ENCODE measurements at places on chromosomes 4 and X. TPM values are rescaled to one million over a fixed set of nuclear protein-coding genes. Genes with fewer than 3 reads are reported as not detected.

DNA sequence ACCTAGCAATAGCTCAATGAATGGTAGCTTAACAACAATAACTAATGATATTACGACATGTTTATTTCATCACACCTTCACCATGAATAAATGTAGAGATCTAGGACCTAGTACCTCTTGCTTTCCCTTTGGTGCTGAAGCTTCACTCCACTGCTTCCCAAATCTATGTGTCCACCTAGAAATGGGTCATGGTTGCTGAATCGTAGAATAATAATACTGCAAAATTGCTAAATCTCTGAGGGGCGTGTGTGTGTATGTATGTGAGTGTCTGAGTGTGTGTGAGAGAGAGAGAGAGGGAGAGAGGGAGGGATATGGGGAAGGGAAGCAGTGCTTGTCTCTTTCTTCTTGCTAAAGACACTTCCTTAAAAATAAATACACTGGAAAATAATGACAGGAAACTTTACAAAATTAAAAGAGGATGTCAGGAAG lies 109.3 kb upstream of the BMP2K start:
- H3K27me3 ChIP-seq = no peaks in the 10 kb centered on the region
- no peaks in the 10 kb centered on the region for H3K36me3 ChIP-seq
- H3K4me1 ChIP-seq = peaks cover 45% of the 10 kb centered on the region
- DNase-seq = peak; percentile 44
- H3K27ac ChIP-seq = peak overlapping the region; percentile 35
- no peak overlapping the region for H3K4me3 ChIP-seq

DNA sequence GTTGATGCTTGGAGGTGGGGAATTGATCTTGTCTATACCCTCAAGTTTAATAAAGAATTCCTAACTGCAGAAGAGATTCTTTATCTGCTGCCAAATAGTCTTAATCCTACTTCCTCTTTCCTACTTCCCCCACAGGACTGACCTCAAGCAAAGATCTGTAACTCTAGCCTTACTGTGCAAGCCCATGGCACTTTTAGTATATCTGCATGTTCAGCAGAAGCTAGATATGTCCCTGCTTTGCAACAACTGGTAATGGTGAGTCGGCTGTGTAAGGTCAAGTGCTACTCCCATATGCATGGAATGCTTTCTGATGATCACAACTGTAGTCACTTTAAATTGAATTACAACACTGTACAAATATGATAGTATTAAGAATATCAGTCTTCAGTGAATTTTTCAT lies 26.3 kb upstream of the PDS5A start:
- no peaks in the 10 kb centered on the region for H3K4me1 ChIP-seq
- no peak for DNase-seq
- no peaks in the 10 kb centered on the region for H3K36me3 ChIP-seq
- no peak overlapping the region for H3K27ac ChIP-seq

DNA sequence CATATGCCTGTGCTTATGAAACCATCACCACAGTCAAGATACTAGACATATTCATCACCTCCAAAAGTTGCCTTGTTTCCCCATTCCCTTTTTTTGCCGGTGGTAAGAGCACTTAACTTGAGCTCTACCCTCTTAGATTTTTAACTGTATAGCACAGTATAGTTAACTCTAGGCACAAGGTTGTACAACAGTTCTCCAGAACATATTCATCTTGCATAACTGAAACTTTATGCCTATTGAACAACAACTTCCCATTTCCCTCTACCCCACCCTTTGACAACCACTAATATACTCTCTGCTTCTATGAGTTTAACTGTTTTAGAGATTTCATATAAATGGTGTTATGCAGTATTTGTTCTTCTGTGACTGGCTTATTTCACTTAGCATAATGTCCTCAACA lies 119.3 kb downstream of the ASB9 start:
- no peaks in the 10 kb centered on the region for H3K36me3 ChIP-seq
- H3K27me3 ChIP-seq = no peaks in the 10 kb centered on the region
- no peak for DNase-seq

GRCh38 chr4:27272217-27272616 lies 411.6 kb downstream of the STIM2 start:
- no peaks in the 10 kb centered on the region for H3K4me1 ChIP-seq
- H3K4me3 ChIP-seq = no peak overlapping the region
- no peaks in the 10 kb centered on the region for H3K27me3 ChIP-seq
- no peak overlapping the region for H3K27ac ChIP-seq
- H3K36me3 ChIP-seq = no peaks in the 10 kb centered on the region
- DNase-seq = no peak

DNA sequence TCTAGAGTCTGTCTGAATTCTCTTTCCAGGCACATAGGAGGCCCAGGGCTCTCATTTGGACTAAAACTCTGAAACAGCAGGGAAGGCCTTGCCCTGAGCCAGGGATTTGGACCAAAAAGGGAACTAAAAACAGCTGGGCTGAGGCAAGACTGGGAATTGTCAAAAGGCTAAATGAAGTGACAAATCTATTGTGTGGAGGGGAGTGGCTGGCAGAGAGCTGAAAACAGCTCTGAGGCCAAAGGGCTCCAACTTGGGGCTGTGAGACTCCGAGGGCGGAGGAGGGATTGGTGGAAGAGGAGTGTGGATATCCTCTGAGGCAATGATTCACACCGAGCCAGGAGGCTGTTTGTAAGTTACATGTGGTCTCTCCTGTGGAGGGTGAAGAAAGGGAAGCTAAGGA lies 63.2 kb downstream of the PHEX start:
- no peak overlapping the region for H3K4me3 ChIP-seq
- no peaks in the 10 kb centered on the region for H3K27me3 ChIP-seq
- H3K27ac ChIP-seq = no peak overlapping the region
- peaks cover 7% of the 10 kb centered on the region for H3K4me1 ChIP-seq
- peak; percentile 37 for DNase-seq

GRCh38 chrX:133215747-133216146 lies 2.4 kb downstream of the TFDP3 start:
- H3K4me3 ChIP-seq = no peak overlapping the region
- no peak for DNase-seq
- no peaks in the 10 kb centered on the region for H3K4me1 ChIP-seq

DNA sequence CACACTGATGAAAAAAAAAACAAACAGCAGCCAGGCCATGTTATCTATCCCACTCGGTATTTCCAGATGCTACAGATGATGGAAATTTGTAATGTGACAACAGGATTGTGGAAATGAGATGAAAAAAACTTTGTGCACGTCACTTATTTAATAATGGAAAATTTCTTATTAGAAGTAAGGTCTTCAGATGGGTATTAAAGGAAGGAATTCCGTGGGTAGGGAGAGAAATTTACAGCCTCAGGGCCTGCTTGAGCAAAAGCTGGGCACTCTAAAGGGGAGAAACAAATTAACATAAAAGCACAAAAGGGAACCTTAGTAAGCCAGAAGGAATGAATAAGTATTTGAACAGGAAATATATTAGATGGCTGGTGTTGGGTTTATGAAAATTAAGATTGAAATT lies 4.2 kb upstream of the PKD2 start:
- H3K4me3 ChIP-seq = no peak overlapping the region
- H3K36me3 ChIP-seq = no peaks in the 10 kb centered on the region
- no peak overlapping the region for H3K27ac ChIP-seq
- peaks cover 5% of the 10 kb centered on the region for H3K4me1 ChIP-seq
- DNase-seq = no peak
- peaks cover 10% of the 10 kb centered on the region for H3K27me3 ChIP-seq

DNA sequence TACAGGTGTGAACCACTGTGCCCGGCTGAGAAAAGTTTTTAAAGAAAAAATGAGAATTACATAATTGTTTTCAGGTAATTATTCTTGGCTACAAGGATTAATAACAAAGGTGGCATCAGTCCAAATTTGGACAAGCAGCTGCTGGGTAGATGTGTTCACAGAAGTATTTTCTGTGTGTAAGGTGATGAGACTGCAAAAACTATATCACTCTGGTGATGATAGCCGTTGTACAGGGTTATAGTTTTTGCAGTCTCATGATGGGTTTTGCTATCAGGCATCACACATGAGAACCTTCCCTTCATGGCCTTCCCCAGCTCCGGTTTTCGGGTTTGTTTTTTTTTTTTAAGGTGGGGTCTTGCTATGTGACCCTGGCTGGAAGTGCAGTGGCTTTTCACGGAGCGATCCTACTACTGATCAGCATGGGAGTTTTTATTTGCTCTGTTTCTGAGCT lies 5.1 kb upstream of the SLC10A3 start:
- H3K36me3 ChIP-seq = no peaks in the 10 kb centered on the region
- no peak for DNase-seq
- H3K4me3 ChIP-seq = no peak overlapping the region
- H3K27me3 ChIP-seq = no peaks in the 10 kb centered on the region
- H3K4me1 ChIP-seq = no peaks in the 10 kb centered on the region
- H3K27ac ChIP-seq = no peak overlapping the region

The ENPEP gene
- 24.6 TPM for polyA plus RNA-seq

DNA sequence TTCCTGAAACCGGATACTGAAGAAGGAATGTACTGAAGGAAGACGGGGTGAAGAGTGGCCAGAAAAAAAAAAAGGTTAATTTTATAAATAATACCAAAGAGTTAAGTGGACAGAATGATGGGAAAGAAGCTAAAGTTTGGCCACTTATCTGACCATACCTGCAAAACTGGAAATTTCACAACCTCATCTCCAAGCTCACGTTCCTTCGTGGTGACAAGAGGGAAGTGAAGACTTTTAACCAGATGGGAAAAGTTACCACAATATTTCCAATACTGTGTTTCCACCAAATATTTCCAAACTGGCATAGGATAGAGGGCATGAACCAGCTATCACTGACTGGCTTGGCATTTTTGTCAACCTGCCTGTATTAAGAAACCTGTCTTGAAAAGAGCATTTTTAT lies 56.4 kb downstream of the MAML3 start:
- no peak for DNase-seq
- no peak overlapping the region for H3K4me3 ChIP-seq
- H3K4me1 ChIP-seq = peaks cover 14% of the 10 kb centered on the region
- no peaks in the 10 kb centered on the region for H3K27me3 ChIP-seq

- no peak for DNase-seq
- no peak overlapping the region for H3K4me3 ChIP-seq
- H3K4me1 ChIP-seq = no peaks in the 10 kb centered on the region
- no peaks in the 10 kb centered on the region for H3K27me3 ChIP-seq
These were observed 45.6 kb downstream of the SPATA4 start for GRCh38 chr4:176149680-176150355.

DNA sequence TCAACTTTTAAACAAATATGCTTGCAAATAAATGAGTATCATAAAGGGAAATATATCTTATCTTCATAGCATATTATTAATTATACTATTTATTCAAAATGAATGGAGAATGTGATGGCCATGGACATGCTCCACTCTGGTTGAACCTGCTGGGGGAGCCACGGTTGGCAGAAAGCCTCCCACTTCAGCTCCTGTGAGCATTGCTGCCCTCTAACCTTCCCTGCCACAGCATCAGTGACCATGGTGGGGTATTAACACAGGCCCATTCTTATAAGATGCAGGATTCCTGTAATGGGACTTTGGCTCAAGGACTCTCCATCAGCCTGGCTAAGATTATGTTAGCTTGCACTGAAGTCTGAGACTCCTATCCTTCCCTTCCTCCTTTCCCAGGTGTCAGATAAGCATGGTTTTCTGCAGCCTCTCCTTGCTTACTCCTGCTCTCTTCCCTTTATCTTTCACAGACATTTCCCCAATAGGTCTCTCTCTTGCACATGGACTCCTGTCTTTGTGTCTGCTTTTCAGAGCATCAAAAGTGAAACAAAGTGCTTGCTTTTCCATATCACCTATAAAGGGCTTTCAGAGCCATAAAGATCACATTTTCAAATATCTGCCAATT lies 4.9 kb upstream of the ABRAXAS1 start:
- H3K36me3 ChIP-seq = no peaks in the 10 kb centered on the region
- H3K4me1 ChIP-seq = peaks cover 4% of the 10 kb centered on the region
- H3K27me3 ChIP-seq = no peaks in the 10 kb centered on the region
- H3K27ac ChIP-seq = no peak overlapping the region

GRCh38 chr4:87838890-87839591 lies 6.3 kb downstream of the MEPE start:
- no peaks in the 10 kb centered on the region for H3K4me1 ChIP-seq
- H3K27ac ChIP-seq = no peak overlapping the region
- peaks cover 6% of the 10 kb centered on the region for H3K27me3 ChIP-seq
- no peak overlapping the region for H3K4me3 ChIP-seq

The HSD17B10 gene
- polyA plus RNA-seq = 62.0 TPM

GRCh38 chrX:123088331-123088730 lies 95.7 kb upstream of the GRIA3 start:
- no peak overlapping the region for H3K27ac ChIP-seq
- H3K4me1 ChIP-seq = no peaks in the 10 kb centered on the region

The SMR3A gene
- polyA plus RNA-seq = not detected

The ARMCX6 gene
- polyA plus RNA-seq = 74.6 TPM

DNA sequence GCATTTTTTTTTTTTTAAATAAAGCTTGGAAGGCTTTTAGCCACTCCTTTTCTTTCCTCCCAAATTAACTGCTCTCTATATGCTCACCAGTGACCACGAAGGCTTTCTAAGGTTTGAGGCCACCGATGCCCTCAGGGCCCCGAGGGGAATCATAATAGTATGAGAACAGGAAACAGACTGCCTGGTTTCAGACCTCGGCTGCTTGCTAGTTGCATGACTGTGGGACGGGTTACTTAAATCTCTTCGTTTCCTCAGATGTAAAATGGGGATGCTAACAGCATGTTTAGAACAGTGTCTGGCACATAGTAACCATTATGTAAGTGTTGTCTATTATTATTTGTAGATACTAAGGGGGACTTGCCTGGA lies 3.6 kb downstream of the LINC00632 start:
- H3K4me1 ChIP-seq = no peaks in the 10 kb centered on the region
- no peak overlapping the region for H3K4me3 ChIP-seq
- no peaks in the 10 kb centered on the region for H3K27me3 ChIP-seq
- no peaks in the 10 kb centered on the region for H3K36me3 ChIP-seq

The CT47B1 gene
- polyA plus RNA-seq = not detected

The MED28 gene
- polyA plus RNA-seq = 50.4 TPM

The PABPC4L gene
- 3.1 TPM for polyA plus RNA-seq

The PLXNA3 gene
- 37.2 TPM for polyA plus RNA-seq

DNA sequence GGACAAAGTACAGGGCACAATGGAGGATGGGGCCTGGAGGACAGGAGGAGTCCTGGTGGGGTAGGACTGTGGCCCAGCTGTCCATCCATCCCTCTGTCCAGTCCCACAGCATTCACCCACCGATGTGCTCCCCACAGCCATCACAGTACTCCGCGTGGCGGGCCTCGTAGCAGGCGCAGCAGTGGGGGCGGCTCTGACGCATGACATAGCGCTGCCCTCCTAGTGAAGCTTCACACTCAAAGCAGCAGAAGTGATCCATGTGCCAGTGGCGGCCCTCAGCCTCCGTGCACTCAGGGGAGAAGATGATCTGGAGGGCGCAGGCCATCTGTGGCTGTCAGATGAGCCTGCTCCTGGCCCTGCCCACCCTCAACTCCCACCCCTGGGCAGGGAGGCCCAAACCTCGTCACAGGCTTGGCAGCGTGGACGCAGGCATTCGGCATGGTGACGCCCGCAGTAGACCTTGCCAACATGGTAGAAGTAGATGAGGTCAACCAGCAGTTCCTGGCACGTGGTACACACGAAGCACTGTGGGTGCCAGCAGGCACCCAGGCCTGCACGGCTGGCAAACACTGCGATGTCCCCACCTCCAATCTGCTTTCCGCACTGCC lies 6.3 kb downstream of the PLP2 start:
- H3K4me3 ChIP-seq = no peak overlapping the region
- H3K27me3 ChIP-seq = no peaks in the 10 kb centered on the region
- no peak for DNase-seq
- H3K36me3 ChIP-seq = peaks cover 38% of the 10 kb centered on the region
- no peak overlapping the region for H3K27ac ChIP-seq

All from large intestine (tissue), 12 donors.